ENCODE measurements at places on chromosomes 4 and X.

DNA sequence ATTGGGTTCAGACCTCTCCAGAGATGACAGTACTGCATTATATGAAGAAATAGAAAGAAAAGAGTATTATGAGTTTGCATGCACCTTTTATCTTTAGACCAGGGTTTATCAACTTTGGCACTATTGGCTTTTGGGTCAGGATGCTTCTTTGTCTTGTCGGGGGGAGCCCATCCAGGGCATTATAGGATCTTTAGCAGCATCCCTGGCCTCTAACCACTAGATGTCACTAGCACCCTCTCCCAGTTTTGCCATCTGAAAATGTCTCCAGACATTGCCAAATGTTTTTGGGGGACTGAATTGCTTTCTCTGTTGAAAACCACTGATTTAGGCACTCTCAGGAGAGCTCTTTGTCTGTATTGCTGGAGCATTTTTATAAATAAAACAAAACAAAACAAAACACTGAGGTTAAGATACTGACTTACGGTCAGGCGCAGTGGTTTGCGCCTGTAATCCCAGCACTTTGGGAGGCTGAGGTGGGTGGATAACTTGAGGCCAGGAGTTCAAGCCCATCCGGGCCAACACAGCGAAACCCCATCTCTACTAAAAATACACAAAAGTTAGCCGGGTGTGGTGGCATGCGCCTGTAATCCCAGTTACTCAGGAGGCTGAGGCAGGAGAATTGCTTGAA is 23.6 kb downstream of the CA5B start:
- DNase-seq: peak; percentile 14

DNA sequence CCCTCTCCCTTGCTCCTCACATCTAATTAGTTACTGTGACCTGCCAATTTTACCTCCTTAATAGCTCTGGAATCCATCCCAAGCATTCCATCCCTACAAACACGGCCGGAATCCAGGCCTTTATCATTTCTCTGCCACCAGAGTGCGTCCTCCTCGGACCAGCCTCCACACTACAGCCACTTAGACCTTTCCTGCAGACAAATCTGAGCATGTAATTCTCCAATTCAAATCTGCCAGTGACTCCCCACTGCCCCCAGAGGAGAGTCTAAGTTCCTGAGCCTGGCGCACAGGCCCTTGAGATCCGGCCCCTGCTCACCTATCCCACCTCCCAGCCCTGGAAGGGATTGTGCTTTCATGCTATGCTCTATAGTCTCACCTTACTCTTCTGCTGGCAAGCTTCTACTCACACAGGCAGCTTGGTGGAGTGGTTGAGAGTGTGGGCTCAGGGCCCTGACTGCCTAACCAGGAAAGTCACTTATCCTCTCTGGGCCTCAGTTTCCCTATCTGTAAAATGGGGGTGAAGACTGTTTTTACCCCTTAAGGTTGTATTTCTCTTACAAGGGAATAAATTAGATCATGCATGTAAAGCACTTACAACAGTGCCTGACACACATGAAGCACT is 31.2 kb downstream of the PJA1 start:
- DNase-seq: peak; percentile 12

GRCh38 chr4:30396772-30397475 is 323.2 kb upstream of the PCDH7 start:
- DNase-seq: no peak

- DNase-seq: peak; percentile 91
Measured at GRCh38 chr4:82372517-82373485, 990 bp downstream of the HNRNPD start.

- no peak for DNase-seq
Measured at GRCh38 chrX:31291131-31291530, 219.3 kb upstream of the FTHL17 start.

DNA sequence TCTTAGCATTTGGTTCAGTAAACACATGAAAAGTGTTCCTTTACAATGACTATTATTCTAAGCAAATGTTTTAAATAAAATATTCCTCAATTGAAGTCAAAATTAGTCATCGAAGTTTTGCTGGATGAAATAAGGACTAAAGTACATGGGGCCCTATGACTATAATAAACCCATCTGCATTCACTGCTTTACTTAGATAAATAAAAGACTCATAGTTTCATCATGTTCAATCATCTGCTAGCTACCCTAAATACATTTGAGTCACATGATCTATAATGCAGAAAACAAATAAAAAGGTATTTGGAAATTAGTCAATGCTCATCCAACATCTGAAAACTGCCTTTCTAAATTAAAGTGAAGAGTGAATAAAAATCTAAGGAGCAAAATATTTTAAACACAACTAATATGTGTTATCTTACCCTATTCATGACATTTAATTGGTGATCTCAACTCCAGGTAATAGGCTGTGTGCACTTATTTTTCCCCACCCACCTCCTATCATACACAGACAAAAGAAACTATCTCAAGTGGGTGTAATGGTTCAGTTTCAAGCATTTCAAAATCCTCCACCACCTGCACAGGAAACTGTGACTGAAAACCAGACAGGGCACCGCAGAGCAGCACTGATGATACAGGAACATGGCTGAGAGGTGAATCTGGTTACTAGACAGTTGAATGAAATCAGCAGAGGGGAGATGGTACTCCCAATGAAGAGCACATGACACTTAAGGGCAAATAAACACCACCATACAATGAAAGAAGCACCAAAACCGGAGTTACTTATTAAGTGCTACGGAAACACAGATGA is 78.6 kb downstream of the CAMK2D start:
- DNase-seq: peak; percentile 33

DNA sequence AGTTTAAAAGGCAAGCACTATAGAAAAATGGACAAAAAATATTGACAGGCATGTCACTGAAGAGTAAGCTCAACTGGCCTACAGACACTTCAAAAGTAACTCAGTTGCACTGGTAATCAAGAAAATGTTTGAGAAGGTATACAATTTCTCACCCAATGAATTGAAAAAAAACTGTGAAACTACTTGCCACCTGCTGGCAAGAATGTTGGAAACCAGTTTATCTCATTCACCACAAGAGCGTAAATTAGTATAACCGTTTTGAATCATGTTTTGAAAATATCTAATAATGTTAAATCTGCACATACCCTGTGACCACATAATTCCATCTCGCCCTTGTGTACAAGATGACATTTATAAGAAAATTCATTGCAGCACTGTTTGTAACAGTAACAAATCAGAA is 31.7 kb downstream of the TXK start:
- DNase-seq: no peak

DNA sequence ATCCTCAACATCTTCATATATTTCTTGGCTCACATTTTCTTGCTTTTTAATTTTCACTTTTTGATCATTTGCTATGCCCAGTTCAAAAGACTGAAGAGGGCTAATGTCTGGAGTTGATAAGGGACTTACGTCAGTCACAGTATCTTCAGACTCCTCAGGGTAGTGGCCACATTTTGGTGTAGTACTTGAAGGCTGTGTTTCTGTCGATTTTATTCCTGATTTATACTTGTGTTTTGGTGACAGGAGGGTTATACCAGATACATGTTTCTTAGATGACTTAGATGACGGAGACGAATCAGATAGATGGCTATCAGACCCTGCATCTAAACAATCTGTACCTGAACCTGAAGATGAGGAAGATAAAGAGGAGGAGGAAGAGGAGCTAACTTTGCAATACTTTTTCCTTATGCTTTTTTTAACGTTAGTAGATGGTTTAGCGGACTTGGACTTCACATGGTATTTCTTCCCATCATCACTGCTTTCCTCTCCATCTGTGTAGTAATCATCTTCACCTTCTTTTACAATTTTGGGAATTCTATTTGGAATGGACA is 13.4 kb downstream of the CFAP97 start:
- DNase-seq: no peak

- no peak for DNase-seq
Measured at GRCh38 chr4:188812644-188813043, 673.4 kb downstream of the TRIML1 start.

DNA sequence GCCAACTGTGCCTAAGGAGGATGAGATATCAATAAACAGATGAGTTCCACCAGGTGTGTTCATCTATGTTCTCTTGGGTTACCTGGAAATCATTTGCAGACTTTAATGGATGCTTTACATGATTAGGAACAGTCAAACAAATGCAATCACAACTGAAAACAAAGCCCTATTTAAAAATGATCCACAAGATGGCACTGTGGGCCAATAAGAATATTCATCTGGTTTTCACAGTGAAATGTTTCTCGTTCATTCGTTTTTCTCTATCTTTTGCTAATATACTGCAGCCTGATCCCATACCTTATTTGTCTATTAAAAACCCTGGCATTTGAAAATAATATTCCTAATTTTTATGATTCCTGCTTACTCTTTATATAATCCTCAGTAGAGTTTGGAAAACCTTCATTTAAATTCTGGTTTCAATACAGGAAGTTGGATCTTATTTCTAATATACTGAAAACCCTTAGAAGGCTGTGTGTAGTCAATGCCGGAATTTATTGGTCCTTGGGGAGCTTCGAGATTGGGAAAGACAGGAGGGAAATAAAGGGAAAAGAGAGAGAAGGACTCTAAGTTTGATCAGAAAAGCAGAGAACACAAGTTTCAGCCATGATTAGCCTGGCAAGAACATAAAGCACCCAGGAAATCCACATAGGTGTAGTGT is 63.8 kb upstream of the TAPT1 start:
- peak; percentile 51 for DNase-seq

DNA sequence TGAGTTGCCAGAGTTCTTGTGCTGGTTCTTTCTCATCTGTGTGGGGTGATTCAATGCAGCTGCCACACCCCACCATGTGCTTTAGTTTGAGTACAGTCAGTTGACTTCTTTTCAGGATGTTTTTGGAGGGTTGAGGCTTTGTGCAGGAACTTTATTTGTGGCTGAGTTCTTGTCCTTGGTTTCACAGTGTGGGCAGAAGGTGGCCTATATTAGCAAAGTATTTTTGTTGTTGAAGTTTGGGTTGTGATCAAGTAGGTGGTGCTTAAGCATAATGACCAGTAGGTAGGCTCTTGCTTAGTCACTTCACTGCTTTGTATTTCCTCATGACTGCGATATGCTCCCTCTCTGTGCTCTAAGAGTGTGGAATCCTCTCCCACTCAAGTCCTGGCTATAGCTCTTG is 80.3 kb downstream of the ARHGAP24 start:
- DNase-seq: no peak

GRCh38 chrX:78321809-78322208 is 5.6 kb downstream of the CYSLTR1 start:
- DNase-seq: peak; percentile 18

- no peak for DNase-seq
Measured at GRCh38 chr4:156934259-156934635, 37.4 kb downstream of the PDGFC start.

DNA sequence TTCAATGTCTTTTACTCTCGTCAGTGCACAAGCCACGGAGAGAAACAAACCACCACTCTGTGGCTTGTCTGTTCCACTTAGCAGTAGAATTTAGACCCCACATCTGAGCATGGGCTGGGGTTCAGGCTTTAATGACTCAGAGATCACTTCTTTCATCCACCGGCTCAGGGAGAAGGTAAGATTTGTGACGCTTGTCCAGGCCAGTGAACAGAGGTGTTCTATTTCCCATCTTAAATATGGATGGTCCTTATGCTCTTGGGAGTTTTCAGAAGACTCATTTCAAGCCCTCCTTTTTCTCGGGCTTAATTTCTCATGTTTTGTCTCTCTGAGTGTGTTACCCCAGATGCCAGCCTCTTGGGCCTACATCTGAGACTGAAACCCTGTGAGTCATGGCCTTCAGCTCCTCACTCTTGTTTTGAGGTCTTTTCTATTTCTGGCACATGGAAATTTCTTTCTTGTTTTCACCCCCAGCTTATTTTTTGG is 127.4 kb upstream of the SFRP2 start:
- DNase-seq: no peak

GRCh38 chr4:112325530-112325929 is 28.4 kb downstream of the ALPK1 start:
- no peak for DNase-seq

DNA sequence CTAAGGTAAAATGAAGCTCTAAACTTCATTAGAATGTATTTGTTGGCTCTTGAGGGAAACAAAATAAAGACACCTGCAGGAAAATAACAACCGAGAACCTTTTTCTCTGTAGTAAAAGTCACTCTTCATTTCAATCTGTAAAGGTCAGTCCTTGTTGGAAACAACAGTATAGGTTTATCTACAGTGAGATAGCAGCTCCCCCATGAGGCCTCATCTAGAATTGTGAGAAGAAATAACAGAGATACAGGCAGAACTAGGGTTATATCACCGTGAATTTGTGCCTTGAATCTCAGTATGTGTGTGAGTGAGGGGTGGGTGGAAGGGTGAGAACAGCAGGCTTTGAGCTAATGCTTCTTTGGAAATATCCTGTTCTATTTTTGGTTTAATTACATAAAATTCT is 107.8 kb upstream of the FMR1 start:
- no peak for DNase-seq

GRCh38 chrX:136635235-136635634 is 12.7 kb upstream of the CD40LG start:
- DNase-seq: no peak

DNA sequence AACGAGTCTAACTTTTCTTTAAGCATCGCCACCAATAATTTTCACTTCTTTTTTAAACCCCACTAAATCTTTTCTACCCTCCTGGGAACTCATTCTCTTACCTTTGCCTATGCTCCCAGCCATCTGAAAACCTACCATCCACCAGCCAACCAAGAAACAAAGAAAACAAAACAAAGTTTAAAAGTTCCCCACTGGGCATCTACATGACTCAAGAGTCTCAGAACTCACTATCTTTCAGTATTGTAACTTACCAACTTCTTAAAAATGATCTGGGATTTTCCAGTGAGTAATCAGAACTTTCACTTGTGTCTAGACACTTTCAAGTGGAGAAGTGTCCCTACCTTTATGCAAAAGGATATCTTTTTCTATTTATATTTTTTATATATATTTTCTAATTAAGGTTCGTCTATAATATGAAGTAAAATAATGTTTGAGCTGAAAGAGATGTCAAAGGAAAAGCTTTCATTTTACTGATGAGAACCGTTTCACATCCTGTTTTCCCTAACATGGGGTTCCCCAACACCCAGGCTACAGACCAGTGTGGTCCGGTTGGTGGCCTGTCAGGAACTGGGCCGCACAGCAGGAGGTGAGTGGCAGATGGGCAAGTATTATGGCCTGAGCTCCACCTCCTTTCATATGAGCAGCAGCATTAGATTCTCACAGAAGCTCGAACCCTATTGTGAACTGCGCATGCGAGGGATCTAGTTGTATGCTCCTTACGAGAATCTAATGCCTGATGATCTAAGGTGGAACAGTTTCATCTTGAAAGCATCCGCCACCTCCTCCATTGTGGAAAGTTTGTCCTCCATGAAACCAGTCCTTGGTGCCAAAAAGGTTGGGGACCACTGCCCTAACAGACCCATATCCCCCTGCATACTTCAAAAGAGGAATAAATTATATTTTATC is 9.8 kb upstream of the TIGD2 start:
- DNase-seq: no peak

DNA sequence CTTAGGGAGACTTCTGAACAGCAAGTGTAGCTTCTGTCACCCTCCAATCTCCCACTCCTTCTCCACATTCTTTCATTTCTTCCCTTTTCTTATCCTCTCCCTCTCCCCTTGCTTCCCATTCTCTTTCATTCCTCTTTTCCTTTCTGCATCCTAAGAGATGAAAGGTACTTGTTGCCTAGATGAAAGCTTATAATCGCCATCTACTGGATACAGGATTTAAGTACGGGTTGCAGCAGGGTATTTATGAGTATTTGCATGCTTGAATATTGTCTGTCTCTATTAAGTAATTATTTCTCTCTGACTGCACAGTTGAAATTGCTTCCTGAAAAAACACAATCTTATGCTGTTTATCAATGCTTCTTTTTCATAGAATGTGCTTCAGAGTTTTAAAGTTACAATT is 174.0 kb upstream of the TENT5D start:
- DNase-seq: no peak

- no peak for DNase-seq
Measured at GRCh38 chrX:118637997-118638396, 89.4 kb upstream of the IL13RA1 start.

- DNase-seq: peak; percentile 28
Measured at GRCh38 chr4:21948347-21949072, at the start of gene KCNIP4. Gene KCNIP4, minus strand, starts transcription at chr4:21948772.
